Activated B cell treated with CpG ODN at 0.5 μM for 24 hours (primary cell): ENCODE measurements at places on chromosomes 12 and 14. TPM values are rescaled to one million over a fixed set of nuclear protein-coding genes. Genes with fewer than 3 reads are reported as not detected.

PMCH gene
- not detected in 2 replicates for total RNA-seq

RNASE4 gene
- 0.20 and 1.0 TPM in 2 replicates for total RNA-seq

KRT85 gene
- total RNA-seq = not detected in 2 replicates

TTC6 gene
- not detected in 2 replicates for total RNA-seq

IL22 gene
- not detected in 2 replicates for total RNA-seq

SLC6A15 gene
- total RNA-seq = 0.05 TPM in 1 of 2 replicates, not detected in the other

GRCh38 chr14:61864329-61864898 is 102.2 kb downstream of the SNAPC1 start:
- DNase-seq = no peak
- H3K27me3 ChIP-seq = no peaks in the 10 kb centered on the region
- H3K4me3 ChIP-seq = no peak overlapping the region

GRCh38 chr14:85688006-85688405 is 158.1 kb downstream of the FLRT2 start:
- H3K4me3 ChIP-seq = no peak overlapping the region
- no peak for DNase-seq
- no peaks in the 10 kb centered on the region for H3K27me3 ChIP-seq
- no peaks in the 10 kb centered on the region for H3K4me1 ChIP-seq

- no peaks in the 10 kb centered on the region for H3K4me1 ChIP-seq
- H3K4me3 ChIP-seq = no peak overlapping the region
- no peaks in the 10 kb centered on the region for H3K36me3 ChIP-seq
- H3K27me3 ChIP-seq = no peaks in the 10 kb centered on the region
- H3K27ac ChIP-seq = no peak overlapping the region
- DNase-seq = no peak
Observed at GRCh38 chr12:78034025-78034424, 203.3 kb downstream of the NAV3 start.

- H3K27ac ChIP-seq = no peak overlapping the region
- H3K4me1 ChIP-seq = no peaks in the 10 kb centered on the region
- H3K4me3 ChIP-seq = no peak overlapping the region
Observed at GRCh38 chr14:88258021-88258420, 65.0 kb downstream of the KCNK10 start.

DNA sequence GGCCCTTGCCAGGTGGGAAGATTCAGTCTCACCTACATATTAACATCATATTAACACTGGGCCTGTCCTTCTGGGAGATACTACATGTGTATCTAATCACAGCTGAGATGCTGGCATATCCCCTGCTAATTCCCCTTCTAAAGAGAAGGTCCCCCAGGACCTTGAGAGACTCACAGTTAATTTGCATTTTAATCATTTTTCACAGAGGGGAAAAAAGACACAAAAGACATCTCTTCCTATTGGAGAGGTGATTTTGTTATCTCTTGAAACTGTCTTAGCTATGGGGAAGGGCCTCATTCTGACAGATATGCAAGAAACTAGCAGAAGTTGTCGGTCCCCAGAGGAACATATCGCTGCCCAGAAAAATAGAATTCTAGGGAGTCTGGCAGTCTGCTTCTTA is 7.5 kb downstream of the C14orf132 start:
- H3K27ac ChIP-seq = no peak overlapping the region
- no peak overlapping the region for H3K4me3 ChIP-seq
- peaks cover 37% of the 10 kb centered on the region for H3K27me3 ChIP-seq
- DNase-seq = no peak
- H3K4me1 ChIP-seq = no peaks in the 10 kb centered on the region

DNA sequence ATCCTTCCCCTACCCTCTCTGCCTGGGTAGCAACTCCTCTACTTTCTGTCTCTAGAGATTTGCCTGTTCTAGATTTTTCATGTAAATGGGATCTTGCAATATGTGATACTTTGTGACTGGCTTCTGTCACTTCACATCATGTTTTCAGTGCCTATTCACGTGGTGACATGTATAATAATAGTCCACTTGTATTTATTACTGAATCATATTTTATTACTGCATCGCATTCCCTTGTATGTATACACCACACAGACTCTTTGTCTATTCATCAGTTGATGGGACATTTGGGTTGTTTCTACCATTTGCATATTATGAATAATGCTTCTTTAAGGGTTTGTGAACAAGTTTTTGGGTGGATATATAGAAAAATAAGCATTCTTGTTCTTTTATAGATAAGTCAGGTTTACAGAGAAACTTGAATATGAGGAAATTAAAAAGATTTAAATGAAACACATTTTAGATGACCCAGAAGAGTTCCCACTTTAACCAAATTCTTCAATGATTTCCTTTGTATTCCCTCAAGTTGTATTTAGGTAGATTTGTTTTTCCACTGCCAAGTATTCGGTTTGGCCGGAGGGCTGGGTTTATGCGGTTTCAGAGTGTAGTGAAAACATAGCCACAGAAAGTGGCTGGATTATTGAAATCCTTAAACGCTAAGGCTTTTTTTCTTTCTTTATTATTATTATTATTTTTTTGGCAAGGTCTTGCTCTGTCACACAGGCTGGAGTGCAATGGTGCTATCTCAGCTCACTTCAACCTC is 178.7 kb upstream of the TMTC1 start:
- no peak for DNase-seq
- no peaks in the 10 kb centered on the region for H3K36me3 ChIP-seq
- no peak overlapping the region for H3K4me3 ChIP-seq

DNA sequence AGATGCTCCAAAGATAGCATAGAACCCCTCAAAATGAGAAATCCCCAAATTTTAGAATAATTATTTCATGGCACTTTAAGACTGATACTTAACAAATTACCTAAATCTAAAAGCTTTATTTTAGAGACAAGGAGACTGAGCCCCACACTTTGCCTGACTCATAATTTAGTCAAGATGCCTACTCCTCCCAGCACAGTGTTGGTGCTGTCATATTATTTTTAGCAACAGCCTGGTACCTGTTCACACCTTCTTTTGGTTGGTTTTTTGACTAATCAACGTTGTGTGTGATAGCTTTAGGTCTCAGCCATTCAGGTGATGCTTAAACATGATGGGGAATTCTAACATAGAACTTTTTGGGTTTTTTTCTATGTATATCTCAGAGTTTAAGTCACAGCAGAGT is 120.2 kb downstream of the SEC23A start:
- H3K27me3 ChIP-seq = peaks cover 14% of the 10 kb centered on the region
- H3K4me1 ChIP-seq = no peaks in the 10 kb centered on the region
- no peak overlapping the region for H3K4me3 ChIP-seq
- no peaks in the 10 kb centered on the region for H3K36me3 ChIP-seq
- H3K27ac ChIP-seq = no peak overlapping the region
- no peak for DNase-seq

DNA sequence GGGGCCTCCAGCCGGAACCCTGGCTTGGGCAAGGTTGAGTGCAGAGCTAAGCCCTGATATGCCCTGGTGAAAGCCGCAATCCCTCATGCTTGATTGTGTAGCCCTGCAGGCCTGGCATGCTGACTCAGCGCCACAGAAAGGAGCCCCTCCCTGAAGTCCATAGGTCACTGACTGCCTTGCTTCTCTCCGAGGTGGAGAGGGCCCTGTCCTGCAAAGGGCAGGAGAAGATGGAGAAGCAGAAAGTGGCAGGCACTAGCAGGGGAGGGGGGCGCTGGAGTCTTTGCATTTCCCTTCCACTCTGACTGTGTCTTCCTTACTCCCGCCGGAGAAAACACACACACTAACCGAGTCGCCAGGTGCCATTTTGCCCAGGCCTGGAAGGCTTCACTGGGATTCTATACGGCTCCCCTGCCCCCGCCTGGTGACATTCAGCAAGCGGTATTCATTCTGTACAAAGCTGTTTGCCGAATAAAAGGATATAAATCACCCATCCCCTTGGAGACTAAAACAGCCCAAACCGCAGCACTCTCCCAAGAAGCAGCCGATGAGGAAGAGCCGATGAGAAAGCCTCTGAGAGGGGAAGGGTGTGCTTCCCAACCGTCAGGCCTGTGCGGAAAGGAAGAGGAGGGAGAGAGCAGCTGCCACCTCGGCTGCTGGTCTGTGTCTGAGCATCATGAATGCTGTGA is 69.8 kb downstream of the SLC6A12 start:
- H3K27ac ChIP-seq = no peak overlapping the region
- H3K36me3 ChIP-seq = no peaks in the 10 kb centered on the region
- DNase-seq = no peak
- H3K27me3 ChIP-seq = peaks cover 20% of the 10 kb centered on the region
- no peak overlapping the region for H3K4me3 ChIP-seq

- no peaks in the 10 kb centered on the region for H3K27me3 ChIP-seq
- H3K36me3 ChIP-seq = peaks cover 49% of the 10 kb centered on the region
- peaks cover 6% of the 10 kb centered on the region for H3K4me1 ChIP-seq
- H3K4me3 ChIP-seq = no peak overlapping the region
- DNase-seq = no peak
- H3K27ac ChIP-seq = no peak overlapping the region
Observed at GRCh38 chr12:112167718-112168525, 42.6 kb downstream of the TRAFD1 start.

- no peaks in the 10 kb centered on the region for H3K27me3 ChIP-seq
- H3K4me3 ChIP-seq = no peak overlapping the region
- DNase-seq = no peak
- H3K27ac ChIP-seq = no peak overlapping the region
- no peaks in the 10 kb centered on the region for H3K36me3 ChIP-seq
Observed at GRCh38 chr12:19273482-19274330, 144.2 kb downstream of the PLEKHA5 start.

GRCh38 chr12:72075891-72076557 is 137.4 kb downstream of the TPH2 start:
- no peaks in the 10 kb centered on the region for H3K4me1 ChIP-seq
- no peak overlapping the region for H3K4me3 ChIP-seq
- no peak for DNase-seq
- no peak overlapping the region for H3K27ac ChIP-seq
- H3K36me3 ChIP-seq = no peaks in the 10 kb centered on the region

GRCh38 chr14:63992858-63993257 is 140.1 kb downstream of the SYNE2 start:
- no peak overlapping the region for H3K27ac ChIP-seq
- H3K4me1 ChIP-seq = peaks cover 5% of the 10 kb centered on the region
- peaks cover 30% of the 10 kb centered on the region for H3K36me3 ChIP-seq
- no peak for DNase-seq
- no peaks in the 10 kb centered on the region for H3K27me3 ChIP-seq

DNA sequence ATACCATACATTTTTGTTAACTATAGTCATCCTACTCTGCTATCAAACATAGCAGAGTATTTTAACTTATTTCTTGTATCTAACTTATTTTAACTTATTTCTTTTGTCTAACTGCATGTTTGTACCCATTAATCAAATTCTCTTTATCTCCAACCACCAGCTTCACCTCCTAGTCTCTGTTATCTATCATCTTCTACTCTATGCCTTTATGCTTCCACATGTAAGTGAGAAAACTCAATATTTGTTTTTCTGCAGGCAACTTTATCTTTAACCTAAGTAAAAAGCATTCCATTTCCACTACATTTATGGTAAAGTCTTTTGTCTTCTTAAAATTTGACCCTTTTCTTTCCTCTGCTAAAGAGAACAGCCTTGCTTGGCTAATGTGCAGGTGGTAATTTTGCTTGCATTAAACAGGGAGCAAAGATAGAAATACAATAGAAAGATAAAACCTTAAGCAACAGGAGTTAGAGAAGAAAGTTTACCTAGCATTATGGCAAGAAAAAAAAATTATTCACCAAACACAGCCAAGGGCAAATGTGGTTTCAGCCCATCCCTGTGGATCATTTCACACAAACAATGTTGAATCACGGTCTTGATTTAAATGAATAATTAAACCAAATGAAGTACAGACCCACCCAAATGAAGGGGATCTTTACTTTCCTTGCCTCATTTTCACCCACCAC is 110.9 kb upstream of the TSPAN8 start:
- no peaks in the 10 kb centered on the region for H3K4me1 ChIP-seq
- no peaks in the 10 kb centered on the region for H3K36me3 ChIP-seq
- no peak overlapping the region for H3K27ac ChIP-seq
- DNase-seq = no peak
- no peak overlapping the region for H3K4me3 ChIP-seq
